CD14-positive monocyte (primary cell): ENCODE measurements at places on chromosomes 6 and 20.

DNA sequence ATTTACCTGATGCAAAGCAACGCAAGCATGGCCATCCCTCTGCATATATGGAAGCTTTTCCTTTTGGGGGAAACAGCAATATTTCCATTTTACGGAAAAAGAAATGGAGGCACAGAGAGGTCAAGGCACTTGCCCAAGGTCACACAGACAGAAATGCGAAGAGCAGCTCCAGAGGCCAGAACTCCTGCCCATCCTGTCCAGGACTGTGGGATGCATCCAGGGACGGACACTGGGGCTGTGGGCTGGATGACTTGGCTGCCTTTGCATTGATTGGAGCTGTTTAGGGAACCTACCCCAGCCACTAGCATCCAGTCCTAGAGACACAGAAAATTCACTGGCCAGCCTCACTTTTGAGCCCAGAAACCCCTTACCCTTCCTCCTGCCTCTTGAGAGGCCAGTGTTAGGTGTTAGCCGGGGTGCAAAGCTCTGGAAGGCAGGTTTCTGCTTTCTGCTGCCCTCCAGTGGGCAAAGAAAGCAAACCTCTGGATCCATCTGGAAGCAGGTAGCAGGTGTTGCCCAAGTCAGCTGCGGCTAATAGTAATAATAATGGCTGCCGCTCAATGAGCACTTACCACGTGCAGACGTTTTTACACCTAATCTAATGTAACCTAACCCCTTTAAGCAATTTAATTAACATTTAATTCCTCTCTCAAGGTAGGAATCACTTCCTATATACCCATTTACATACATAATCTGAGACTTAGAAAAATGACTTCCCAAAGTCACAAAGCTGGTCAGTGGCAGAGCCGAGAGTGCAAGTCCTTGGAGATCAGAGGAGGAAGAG lies 31.7 kb upstream of the CCN5 start:
- DNase-seq: peak; percentile 52

GRCh38 chr6:33926451-33926850 lies 122.6 kb upstream of the MLN start:
- DNase-seq: no peak

DNA sequence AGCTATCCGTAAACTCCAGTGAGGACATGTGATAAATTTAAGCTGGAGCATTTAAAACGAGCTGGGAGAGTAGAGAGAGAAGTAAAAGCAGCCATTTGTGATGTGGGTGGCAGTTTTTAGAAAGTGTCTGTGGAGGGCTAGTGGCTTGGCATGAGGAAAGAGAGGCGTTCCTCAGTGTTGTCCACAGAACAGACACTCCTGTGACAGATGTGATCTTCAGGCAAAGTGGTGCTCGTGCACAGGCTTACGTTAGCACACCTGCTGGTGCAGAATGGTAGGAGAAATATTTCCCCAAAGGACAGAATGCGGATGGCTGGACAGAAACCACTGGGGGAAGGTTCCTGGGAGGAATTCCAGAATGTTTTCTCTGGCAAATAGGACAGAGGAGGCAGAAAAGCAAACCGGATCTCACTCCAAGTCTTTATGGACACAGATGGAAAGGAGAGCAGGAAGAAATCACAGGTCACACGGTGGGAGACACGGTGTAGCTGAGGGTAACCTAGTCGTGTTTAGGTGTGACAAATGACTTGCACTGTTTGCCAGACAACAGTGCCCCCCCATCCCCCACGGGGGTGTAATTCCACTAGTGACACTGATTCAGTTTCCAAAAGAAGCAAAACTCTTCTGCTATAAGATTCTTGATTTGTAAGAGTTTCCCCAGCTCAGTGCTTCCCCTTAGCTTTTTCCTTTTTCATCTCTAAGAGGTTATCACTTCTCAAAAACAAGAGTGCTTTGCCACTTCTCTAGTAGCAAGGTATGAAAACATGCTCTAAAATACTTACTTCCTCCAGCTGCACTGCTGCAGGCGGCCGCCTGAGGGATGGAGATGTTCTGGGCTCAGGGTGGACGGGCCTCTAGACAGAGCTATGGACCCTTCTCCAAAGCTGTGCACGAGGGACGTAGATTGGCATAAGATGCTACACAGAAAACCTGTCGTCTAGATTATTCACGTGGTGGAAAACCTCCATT lies 293.2 kb downstream of the QKI start:
- DNase-seq: no peak

GRCh38 chr6:121619987-121620740 lies 184.7 kb downstream of the GJA1 start:
- DNase-seq: no peak

- peak; percentile 48 for DNase-seq
Observed at GRCh38 chr20:16476032-16476431, 97.2 kb downstream of the KIF16B start.

- no peak for DNase-seq
Observed at GRCh38 chr20:39717936-39718335, 755.8 kb downstream of the DHX35 start.

- DNase-seq: no peak
Observed at GRCh38 chr6:41535766-41536165, 10.4 kb upstream of the FOXP4 start.

- no peak for DNase-seq
Observed at GRCh38 chr6:70124882-70125545, 177.9 kb downstream of the COL9A1 start.

- DNase-seq: no peak
Observed at GRCh38 chr20:52975803-52976531, 3.8 kb downstream of the TSHZ2 start.

DNA sequence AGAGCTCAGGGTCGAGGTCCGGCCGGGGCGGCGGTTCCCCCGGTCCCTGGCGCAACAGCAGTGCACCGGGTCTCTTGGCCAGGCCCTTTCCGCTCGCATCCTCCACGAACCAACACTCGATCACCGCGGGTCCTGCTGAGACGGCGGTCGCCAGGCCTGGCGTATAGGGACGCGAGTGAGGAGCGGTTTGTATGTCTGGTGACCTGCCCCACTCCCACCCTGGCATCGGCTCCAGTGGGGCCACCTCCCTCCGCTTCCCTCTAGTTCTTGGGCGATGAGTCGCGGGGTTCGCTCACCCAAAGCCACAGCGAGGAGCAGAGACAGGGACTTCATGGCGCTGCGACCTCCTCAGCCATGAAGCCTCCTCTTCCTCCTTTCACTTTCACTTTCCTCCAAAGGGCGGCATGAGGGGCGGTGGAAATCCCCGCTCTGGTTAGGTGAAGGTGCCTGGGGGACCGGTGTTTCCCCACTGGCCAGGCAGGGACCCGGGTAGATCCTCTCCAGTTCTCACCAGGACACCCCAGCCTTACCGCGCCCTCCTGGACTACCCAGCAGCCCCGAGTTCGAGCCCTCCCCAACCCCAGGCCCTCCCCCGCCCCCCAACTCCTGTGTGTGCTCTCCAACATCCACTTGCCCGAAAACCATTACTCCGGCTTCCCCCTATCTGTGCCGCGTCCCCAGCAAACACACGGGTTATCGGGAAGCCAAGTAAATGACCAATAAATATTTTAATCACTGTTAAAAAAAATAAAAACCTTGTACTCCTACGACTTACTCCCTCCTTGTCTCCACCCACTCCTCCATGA lies at the start of gene TAPBP:
TAPBP (minus strand) TSS at position 370 of the 806 bp plus-strand sequence; CDS start at position 333, 37 bp downstream.
- peak; percentile 74 for DNase-seq

- DNase-seq: no peak
Observed at GRCh38 chr6:323730-324088, 31.4 kb downstream of the DUSP22 start.

GRCh38 chr6:89385156-89385667 lies 26.9 kb downstream of the RRAGD start:
- DNase-seq: no peak

GRCh38 chr6:72639920-72640614 lies 18.2 kb downstream of the KCNQ5 start:
- no peak for DNase-seq

- DNase-seq: no peak
Observed at GRCh38 chr6:42264162-42264851, 46.6 kb upstream of the MRPS10 start.

DNA sequence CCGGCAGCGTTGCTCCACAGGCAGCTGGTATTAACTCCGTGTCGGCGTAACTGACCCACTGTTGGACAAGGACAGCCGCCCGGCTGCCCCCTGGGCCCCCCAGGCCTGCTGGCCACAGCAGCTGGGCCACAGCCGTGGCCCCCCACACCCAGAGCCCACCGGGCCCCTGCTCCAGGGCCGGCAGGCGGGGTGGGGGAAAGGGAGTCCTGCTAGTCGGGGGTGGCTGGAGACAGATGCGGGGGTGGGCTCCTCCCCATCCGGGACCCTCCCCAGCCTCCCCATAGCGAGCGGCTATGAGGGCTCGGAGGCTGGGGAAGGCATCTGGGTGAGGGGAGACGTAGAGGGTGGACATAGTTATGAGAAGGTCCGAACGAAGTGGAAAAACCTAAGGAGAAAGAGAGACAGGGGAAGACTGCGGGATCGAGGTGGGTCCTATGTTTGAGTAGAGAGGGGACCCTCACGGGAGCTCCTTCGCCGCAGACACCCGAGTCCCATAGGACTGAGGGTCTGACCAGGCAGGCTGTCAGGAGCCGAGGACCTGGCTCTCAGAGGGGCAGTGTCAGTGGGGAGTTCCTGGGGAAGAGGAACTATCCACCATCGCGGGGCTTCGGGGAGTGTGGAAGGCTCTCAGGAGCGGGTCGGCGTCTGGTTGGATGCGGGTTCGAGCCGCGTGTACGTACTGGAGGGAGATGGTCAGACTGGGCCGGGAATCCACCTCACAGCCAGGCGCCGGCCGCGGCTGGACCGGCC lies 511 bp downstream of the VARS1 start:
- no peak for DNase-seq

- DNase-seq: no peak
Observed at GRCh38 chr6:117513778-117514365, 31.4 kb downstream of the DCBLD1 start.

GRCh38 chr6:156795825-156796224 lies 18.6 kb downstream of the ARID1B start:
- DNase-seq: no peak

- DNase-seq: no peak
Observed at GRCh38 chr6:157748839-157749571, 74.0 kb upstream of the SNX9 start.
